LHCN-M2 (cell line): ENCODE measurements at places on chromosomes 5 and 9. TPM values are rescaled to one million over a fixed set of nuclear protein-coding genes. Genes with fewer than 3 reads are reported as not detected.

- no peak for DNase-seq
These were observed 562.7 kb downstream of the TLE4 start for GRCh38 chr9:80134487-80134886.

DNA sequence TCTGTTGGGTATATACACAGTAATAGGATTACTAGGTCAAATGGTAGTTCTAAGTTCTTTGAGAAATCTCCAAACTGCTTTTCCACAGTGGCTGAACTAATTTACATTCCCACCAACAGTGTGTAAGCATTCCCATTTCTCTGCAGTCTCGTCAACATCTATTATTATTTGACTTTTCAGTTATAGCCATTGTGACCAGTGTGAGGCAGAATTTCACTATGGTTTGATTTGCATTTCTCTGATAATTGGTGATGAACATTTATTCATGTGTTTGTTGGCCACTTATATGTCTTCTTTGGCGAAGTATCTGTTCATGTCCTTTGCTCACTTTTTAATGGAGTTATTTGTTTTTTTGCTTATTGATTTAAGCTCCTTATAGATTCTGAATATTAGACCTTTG, 596.2 kb upstream of the DAB2 start:
- no peak for DNase-seq

DNA sequence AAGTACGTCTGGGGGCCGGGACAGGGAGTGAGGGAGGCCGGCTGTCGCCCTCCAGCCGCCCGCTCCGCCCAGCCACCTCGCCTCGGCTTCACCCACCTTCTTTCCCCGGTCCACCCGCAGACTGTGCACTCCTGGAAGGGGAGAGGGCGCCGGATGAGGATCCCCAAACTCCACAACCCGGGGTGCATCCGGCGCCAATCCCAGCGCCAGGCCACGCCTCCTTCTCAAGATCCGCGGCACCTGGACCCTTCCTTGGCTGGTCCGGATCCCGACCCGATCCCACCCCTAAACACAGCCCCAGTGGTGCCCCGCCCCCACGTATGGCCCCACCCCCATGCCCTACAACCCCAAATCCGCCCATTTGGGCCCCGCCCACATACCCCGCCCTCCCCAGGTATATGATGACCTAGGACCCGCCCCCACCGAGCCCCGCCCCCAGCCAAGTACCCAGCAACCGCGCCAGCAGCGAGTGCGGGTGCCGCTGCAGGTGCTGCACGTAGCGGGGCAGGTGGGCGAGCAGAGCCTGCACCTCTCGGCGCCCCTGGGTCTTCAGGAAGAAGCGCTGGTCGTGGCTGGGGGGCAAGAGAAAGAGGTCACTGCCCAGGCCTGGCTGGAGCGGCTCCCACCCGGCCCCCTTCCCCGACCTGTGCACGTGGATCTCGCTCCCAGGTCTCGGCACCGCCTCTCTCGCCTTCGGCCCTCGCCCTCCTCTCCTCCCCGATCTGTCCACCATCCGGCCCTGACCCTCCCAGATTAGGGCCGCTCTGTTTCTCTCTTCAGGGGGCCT, 3.2 kb downstream of the PIP5KL1 start:
- no peak for DNase-seq

DNA sequence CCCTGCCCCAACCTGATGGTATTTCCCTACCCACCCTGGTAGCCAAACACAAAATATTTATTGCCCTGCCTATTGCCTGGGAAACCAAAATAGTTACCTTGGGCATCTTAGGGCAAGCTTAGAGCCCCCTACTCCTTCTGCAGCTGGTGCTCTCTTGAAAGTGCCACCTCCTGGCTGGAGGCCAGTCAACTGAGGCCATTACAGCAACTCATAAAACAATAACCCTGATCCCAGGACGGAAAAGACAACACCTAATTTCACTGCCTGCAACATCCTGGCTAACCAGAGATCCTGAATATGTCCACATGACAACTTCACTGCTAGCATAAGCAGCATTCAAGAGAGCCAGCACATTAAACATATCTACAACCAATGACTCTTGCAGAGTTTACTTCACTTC, 38.7 kb downstream of the MTAP start:
- no peak for DNase-seq

Gene ANKRD34B
- not detected in 2 replicates for total RNA-seq

Gene LURAP1L
- 3.3 and 4.4 TPM in 2 replicates for total RNA-seq
